ENCODE measurements at places on chromosomes 12 and 14. TPM values are rescaled to one million over a fixed set of nuclear protein-coding genes. Genes with fewer than 3 reads are reported as not detected.
A peak's percentile ranks its signal among the peaks of the same experiment; 100 is the strongest.

ETNK1 gene
- 285 TPM for total RNA-seq

FAIM2 gene
- not detected for total RNA-seq

CRACR2A gene
- total RNA-seq, result 3.3 TPM

LAG3 gene
- 2.5 TPM for total RNA-seq

KIF21A gene
- total RNA-seq, result 54.1 TPM

- DNase-seq, result no peak
Observed at GRCh38 chr12:117085318-117085947, 13.8 kb downstream of the TESC start.

GRCh38 chr12:1592444-1593173 is 1.8 kb downstream of the FBXL14 start:
- peak; percentile 23 for DNase-seq

DNA sequence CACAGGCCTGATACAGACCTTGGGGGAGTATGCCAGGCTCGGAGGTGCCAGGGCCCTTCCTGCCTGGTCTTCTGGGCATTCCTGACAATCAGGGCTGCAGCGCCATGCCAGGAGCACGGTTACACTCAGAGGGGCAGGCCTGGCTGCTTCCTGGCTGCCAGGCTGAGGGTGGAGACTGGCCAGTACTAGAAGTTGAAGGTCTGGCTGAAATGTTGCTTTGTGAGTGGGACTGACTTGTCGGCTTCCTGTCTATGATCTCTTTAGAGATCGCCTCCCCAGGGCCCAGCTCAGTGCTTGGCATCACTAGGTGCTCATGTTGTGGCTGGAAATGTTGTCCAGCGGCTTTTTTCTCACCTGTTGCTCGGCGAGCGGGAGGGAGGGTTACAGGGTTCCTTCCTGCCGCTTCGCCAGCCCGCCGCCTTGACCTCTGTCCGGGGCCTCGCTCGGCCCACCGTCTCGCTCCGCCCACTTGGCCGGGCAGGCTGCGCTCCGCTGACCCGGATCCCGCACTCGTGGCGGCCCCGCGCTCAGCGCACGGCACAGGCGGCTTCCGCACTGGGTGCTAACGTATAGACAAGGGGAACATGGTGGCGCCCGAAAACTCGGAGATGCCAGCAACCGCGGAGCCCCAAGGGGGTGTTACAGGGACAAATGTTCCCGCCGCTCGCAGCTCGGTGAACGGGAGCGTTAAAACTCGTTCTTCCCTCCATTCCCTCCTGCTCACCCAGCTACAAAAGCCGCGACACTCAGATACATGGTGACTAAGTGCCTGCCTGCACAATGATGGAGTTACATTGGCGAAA is 32.6 kb downstream of the PAPLN start:
- DNase-seq, result peak; percentile 37

DNA sequence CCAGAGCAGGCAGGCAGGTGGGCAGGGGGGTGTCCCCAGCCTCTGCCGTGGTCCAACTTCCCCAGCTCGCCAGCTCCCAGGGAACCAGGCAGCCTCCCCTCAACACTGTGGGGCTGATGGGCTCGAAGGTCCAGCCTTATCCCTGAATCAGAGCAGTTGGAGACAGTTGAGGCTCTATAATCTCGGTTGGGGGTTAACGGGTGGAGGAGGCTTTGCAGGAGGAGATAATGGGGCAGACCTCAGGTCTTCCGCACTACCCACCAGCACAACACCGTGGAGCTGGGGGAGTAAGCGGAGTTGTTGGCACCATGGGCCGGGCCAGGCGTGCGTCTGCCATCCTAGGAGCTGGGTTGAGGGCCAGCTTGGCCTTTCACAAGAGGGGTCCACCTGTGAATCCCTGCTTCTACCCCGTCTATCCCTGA is 13.9 kb upstream of the HDAC7 start:
- no peak for DNase-seq

DNA sequence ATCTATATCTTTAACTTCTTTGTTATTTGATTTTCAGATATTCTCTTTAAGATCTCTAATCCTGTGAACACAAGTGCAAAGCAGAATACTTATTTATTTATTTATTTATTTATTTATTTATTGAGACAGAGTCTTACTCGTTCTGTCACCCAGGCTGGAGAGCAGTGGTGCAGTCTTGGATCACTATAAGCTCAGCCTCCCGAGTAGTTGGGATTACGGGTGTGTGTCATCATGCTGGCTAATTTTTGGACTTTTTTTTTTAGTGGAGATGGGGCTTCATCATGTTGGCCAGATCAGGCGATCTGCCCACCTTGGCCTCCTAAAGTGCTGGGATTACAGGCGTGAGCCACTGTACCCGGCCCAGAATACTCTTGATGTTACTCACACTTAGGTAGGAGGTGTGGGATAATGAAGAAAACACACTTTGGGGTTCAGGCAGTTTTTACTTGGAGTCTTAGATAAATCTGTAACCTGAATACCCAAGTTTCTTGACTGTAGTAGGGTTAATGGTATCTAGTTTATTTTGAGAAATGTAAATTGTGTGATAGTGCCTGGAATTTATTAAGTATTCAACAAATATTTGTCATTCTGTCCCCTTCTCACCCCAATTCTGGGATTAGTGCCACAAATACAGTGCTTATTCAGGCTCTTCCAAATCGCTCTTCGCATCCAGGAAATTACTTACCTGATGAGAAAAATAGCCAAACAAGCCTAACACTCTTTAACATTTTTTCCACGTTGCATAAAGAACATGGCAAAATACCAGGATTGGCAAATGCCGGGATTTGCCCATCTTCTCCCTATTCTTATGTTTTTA is 33.0 kb downstream of the METAP2 start:
- DNase-seq, result no peak

DNA sequence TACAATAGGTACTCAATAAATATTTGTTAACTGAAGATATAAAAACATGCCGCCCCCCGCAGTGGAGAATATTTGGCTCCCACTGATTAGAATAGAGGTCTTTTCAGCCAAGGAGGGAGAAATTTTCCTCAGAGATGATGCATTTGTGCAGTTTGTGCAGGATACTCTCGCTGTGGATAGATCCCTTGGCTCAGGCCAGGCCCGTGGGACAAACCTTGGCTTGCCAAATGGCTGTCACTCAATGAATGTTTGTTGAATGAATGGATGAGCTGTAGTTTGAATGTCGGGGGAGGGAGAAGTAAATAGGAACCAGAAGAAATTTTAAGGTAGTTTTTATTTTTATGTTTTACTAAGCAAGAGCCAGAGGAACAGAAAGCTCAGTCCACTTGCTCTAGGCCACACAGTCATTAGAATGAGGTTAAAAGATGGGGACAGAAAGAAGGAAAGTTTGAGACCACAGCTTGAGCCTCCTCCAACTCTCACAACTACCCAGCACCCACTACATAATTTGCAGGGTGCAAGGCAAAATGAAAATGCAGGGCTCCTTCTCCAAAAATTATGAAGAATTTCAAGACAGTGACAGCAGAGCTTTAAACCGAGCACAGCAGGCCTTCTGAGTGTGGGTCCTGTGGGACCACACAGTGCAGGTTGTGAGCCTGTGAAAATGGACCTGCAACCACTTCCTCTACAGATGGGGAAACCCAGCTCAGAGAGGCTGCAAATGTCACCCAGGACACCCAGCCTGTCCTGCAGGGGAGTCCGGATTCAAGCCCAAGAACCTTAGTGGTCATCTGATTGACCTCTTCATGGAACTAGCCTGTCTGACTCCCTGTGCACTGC is 51.4 kb downstream of the WSCD2 start:
- DNase-seq, result no peak

GRCh38 chr12:86186449-86186848 is 69.7 kb downstream of the MGAT4C start:
- DNase-seq, result no peak

GRCh38 chr12:46267575-46267824 is 1.3 kb downstream of the SLC38A1 start:
- DNase-seq, result no peak

DNA sequence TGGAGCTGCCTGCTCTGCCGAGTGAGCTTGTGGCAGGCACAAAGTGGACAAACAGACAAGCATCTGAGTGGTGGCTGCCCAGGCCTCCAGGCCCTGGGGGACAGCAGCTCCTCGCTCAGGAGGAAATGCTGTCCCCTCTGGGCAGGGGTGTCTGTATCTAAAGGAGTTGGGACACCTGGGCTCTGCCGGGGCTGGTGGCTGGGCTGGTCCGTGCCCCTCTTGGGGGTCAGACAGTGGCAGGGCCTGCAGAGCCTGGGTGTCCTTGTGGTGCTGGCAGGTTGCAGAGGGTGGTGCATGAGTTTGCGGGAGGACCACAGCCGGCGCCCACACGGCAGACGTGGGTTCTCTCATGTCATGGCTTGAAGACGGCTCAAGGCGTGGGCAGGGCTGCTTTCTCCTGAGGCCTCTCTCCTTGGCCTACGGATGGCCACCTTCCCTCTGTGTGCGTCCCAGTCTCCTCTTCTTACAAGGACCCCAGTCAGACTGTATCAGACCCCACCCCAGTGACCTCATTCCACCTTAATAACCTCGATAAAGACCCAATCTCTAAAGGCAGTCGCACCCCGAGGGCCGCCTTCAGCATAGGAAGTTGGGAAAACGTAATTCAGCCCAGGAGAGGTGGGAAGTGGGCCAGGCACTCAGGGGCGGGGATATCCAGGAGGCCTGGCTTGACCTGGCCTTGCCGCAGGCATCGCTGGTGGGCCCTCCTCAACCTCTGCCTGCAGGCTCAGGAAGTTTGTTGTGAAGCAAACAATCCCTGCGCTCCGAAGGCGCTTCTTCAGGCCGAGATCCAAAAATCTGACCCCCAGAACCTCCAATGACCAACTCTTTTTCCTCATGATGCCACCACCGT is 110.0 kb downstream of the KIF26A start:
- no peak for DNase-seq

DNA sequence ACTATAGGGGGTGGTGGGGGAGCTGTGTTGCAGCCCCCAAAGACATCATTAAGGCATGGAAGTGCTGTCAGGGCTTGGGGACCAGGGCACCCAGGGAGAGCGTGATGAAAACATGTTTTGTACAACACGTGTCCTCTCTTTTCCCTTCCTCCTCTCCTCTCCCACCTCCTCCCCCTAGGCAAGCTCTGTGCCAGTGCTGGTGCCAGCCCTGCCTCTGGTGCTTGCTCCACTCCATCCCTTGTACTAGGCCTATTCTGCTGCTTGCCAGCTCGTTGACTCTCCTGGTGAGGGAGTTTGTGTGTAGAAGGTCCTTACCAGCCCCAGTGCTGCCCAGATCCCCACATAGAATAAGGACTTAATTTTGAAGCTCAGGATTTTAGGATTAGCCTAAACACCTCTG is 3.2 kb upstream of the RARG start:
- no peak for DNase-seq

- no peak for DNase-seq
Observed at GRCh38 chr14:101900253-101900652, 64.1 kb upstream of the DYNC1H1 start.
